Activated T-helper 1 cell treated with Interleukin-2 at 50 U/mL for 16 hours (primary cell): ENCODE measurements at places on chromosomes 3 and 15.

DNA sequence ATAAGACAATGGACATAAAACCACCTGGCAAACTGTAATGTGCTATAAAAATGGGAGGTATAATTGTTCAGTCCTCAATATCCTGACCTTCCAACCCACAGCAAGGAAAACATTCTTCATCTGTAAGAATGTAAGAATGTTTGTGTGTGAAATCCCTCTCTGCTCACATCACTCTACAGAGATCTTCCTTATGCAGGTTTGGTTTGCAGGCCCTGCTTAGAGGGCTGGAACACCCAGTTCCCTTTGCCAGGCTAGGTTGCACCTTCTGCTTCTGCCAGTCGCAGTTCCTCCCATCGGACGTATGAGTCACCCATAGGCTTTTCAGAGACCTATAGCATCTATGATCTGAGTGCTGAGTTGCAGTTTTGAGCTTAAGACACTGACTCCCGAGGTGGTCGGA is 24.1 kb upstream of the MINAR1 start:
- DNase-seq = no peak

DNA sequence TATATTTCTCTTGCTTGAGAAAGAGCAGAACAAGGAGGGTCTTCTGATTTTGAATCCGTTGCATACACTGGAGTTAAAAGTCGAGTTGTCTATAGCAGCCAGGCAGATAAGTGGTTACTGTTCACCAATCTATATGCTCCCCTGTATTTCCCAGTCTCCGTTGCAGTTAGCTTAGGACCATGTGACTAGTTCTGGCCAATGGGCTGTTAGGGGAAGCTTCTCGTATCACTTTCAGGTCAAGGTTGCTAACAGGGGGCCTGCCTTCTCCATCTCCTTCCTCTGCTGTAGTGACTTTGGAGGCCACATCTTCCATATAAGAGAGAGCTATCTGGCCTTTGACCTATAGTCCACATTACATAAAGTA is 188.5 kb upstream of the KBTBD8 start:
- DNase-seq = no peak

DNA sequence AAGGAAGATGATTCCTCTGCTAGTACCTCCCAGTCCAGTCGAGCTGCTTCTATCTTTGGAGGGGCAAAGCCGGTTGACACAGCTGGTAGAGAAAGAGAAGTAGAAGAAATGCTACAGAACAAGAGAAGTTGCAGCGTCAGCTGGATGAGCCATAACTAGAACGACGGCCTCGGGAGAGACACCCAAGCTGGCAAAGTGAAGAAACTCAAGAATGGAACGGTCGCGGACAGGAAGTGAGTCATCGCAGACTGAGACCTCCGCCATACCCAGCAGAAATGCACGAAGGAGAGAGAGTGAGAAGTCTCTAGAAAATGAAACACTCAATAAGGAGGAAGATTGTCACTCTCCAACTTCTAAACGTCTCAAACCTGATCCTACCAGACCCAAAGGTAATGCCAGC is 19.0 kb upstream of the PARP14 start:
- DNase-seq = no peak

- no peak for DNase-seq
Observed at GRCh38 chr3:120424506-120424905, 26.3 kb downstream of the FSTL1 start.

DNA sequence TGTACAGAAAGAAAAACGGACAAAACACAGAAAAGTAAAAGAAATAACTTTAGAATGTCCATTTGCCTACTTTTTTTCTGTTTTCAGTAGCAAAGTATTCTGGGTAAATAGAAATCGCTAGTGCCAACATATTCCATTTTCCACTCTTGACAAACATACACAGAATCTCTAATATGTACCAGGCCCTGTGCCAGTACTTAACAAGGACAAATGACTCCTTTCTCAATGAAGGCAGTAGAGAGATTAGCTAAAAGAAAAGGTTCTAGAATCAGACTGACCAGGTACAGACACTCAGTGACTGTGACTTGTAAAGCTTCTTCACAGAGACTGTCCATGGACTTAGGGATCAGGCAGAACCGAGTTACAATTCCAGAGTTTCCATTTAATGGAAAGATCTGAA is 165.8 kb upstream of the STAC start:
- no peak for DNase-seq

DNA sequence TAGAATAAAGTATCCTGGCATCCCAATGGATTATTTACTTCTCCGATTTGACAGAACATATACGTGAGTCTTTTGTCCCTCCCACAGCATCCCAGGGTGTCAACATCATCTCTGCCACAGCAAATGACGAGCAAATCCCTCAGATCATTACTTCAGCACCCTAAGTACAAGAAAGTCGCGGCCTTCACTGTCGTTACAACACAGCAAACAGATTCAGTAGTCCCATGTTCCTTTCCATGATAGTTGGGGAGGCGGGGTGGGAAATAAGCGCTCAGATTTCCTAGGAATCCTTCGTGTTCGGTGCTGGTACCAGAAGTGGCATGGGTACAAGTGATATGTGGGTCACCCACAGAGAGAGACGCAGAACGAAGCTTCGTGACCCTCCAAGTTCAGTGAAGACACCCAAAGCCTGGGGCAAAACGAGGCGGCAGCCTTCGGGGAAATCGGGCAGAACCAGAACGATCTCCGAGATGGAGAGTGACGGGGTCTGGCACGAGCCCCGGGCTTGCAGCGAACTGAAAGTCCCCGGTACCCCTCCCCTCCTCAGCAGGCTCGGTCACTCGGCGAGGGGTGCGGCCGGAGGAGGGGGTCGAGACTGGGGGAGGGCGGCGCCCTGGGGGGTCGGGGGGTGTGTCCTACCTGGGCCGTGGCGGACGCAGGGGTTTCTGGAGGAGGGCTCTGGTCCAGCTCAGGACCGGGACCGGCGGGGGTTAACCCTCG is 619 bp downstream of the TTBK2 start:
- peak; percentile 19 for DNase-seq

DNA sequence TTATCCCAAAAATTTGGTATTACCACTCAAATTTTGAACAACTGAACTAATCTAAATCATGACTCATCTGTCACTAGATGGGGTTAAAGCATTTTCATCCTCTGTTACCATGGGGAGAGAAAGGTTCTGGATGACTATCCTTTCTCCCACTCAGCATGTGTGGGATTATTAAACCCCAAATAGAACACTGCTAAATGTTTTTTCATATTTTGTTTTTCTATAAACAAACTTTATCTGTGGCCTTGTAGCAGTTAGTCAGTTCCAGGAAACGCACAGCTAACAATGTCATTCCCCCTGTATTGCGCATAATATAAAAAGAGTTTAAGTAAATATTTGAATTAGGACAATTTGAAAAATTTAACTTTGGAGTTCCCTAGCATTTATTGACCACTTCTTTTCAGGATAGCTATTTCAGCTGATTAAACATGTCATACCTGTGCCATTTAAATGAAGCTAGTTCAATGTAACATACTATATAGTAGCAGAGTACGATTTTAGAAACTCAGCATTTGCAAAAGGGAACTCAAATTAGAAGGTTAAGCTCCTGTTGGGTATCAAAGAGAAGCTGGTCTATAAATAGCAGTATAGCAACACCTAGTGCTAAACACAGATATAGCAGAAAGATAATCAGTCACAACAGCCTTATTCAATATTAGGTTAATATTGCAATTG is 9.2 kb upstream of the TMEM212 start:
- DNase-seq = no peak

GRCh38 chr15:74406992-74407705 is 26.6 kb downstream of the SEMA7A start:
- DNase-seq = no peak

GRCh38 chr3:46860810-46861604 is 2.2 kb downstream of the MYL3 start:
- no peak for DNase-seq

DNA sequence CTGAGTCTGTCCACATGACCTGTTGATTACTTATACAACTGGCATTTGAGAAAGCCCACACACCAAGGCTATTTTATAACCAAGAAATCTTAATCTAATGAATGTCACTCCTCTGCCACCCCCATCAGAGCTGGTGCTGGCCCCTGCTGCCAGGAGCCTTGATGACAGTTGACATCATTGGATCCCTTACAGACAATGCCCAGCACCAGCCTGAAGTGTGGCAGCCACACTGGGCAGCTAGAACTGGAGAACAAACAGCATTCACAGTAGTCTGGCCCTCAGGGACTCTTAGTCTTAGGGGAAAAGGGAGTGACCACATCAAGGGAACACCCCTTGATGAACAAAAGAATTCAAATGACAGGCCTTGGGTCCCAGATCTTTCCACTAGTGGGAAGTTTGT is 840.6 kb downstream of the EPHA3 start:
- DNase-seq = no peak

DNA sequence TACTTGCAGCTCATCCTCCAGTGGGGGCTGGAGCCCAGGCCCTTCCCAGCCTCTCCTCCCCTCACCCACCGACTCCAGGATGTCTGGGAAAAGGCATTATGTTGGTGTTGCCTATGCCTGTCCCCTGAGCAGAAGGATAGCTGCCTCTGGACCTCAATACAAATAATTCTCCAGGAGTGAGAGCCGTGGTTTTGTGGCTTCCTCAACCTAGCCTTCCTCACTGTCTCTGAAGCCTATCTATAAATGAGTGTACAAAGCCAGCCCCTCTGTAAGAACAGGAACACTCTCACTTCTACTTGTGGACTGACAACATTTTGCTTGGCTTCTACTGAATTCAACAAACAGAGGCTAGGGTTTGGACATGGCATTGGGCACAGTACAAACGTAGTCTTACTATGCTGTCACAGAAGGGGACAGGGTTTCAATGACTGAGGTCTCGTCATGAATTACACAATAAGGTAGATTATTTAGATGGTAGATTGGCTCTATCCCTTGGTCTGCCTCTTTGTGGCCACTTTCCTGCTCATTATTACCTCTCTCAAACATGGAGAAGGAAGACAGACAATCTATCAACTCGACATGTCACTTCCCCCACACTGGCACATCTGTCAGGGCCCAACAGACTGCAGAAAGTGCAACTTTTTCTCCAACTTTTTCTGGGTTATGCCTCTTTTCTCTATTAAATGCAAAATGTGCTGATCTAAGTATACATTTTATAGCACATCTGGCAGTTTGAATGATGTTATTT is 82.8 kb upstream of the MEX3B start:
- no peak for DNase-seq

DNA sequence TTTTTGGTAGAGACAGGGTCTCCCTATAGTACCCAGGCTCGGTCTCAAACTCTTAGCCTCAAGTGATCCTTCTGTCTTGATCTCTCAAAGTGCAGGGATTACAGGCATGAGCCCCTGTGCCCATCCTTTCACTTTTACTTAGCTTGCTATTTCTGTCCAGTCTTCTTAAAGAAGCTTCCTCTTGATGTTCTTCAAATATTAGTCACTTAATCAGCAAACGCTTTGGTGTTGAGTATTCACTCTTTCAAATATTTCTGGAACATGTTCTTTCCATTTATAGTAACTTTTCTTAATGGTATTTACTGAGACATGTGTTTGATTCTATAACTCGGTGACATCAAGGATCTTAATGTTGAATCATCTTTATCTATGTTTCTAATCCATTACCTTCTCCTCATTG is 122.1 kb downstream of the CNTN6 start:
- no peak for DNase-seq

GRCh38 chr15:84937144-84937543 is 44.5 kb upstream of the PDE8A start:
- DNase-seq = no peak

- DNase-seq = peak; percentile 70
Observed at GRCh38 chr15:76994971-76995945, at the start of gene PSTPIP1. PSTPIP1 (plus strand) TSS chr15:76995126; CDS start chr15:76995574, 448 bp downstream.

DNA sequence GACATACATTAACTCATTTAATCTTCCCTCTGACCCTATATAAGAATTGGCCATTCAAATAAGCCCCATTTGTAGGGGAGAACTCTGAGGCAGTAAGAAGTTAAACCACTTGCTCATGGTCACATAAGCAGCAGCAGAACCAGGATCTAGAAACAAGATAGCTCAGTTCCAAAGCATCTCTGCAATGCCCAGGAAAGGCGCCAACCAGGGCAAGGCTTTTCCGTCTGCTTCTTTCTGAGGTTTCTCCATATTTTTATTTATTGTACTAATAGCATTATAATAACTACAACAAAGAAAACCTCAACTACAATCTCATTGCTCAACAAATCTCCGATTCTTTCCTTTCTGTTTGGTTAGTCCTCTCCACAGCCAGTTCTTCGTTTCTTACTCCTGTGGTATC is 4.3 kb upstream of the UBE2E2 start:
- DNase-seq = no peak

GRCh38 chr3:149292666-149293065 is 40.8 kb downstream of the TM4SF18 start:
- DNase-seq = no peak

GRCh38 chr3:161770484-161771386 is 274.1 kb downstream of the OTOL1 start:
- DNase-seq = no peak

- no peak for DNase-seq
Observed at GRCh38 chr3:177062052-177062732, 135.1 kb downstream of the TBL1XR1 start.

- DNase-seq = no peak
Observed at GRCh38 chr3:157123621-157124020, 36.3 kb downstream of the CCNL1 start.

DNA sequence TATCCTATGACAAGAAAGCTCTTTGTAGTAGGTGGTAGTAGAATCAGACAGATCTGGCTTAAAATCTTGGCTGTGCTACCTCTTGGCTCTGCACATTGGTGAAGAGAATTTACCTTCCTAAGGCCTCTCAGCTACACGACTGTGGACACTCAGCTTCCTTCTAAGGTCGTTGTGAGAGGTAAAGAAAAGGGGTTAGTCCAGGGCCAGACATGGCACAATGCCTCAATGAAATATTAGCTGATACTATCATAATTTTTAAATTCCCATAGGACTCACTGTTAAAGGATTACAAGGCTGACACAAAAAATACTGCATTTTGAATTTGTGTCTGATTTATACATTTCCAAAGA is 80.4 kb downstream of the IGF1R start:
- DNase-seq = no peak

GRCh38 chr3:173870976-173871375 is 473.4 kb downstream of the NLGN1 start:
- DNase-seq = no peak

- no peak for DNase-seq
Observed at GRCh38 chr3:32239307-32240158, 1.1 kb downstream of the CMTM8 start.

- no peak for DNase-seq
Observed at GRCh38 chr3:89113344-89113743, 5.9 kb downstream of the EPHA3 start.

DNA sequence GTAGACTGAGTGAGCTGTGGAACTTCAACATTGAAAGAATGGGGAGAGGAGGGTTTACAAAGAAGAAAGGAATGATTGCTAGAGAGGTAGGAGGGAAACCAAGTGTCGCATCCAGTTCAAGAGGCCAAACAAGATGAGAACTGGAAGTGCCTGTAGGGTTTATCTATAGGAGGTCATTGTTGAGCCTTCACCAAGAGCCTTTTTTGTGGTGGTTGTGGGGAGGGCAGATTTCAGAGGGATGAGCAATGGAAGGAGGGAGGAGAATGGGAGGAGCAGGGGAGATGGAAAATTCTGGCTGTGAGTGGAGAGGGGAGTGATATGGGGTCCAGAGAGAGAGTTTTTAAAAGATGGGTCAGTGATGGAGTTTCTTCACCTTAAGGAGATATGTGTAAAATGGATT is 8.5 kb downstream of the PDIA5 start:
- no peak for DNase-seq

GRCh38 chr3:16088496-16088895 is 86.0 kb upstream of the GALNT15 start:
- no peak for DNase-seq

GRCh38 chr15:52139599-52140462 is 27.3 kb upstream of the BCL2L10 start:
- DNase-seq = peak; percentile 20

GRCh38 chr15:76206325-76206976 is 104.8 kb downstream of the ETFA start:
- no peak for DNase-seq
